ENCODE measurements at places on chromosomes 3 and 15.

DNA sequence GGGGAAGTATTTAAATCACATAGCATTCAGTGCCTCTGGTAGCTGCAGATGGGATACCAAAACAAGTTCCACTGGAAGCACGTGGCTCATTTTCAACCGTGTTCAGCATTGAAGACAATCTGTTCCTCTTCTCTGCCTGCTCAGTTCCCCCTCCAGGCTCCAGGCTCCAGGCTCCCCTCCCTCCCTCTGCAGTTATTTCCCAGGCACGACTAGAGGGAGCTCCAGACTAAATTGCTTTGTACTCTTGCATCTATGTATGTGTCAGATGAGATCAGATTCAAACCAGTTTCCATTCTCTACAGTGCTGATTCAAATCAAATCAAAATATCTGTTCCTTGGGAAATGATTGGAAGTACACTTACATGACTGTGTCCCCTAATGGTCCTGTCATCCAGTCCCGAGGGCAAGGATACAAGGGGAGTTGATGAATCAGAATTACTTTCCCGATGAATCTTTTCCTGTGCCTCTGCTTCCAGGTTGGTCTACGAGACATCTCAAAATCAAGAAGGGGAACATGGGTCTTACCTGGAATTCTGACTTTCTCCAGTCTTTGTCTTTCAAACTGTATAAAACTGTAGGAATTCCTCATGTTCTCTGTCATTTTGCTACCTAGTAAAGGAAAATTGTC is 600.5 kb downstream of the EDEM1 start:
- DNase-seq: peak; percentile 83

DNA sequence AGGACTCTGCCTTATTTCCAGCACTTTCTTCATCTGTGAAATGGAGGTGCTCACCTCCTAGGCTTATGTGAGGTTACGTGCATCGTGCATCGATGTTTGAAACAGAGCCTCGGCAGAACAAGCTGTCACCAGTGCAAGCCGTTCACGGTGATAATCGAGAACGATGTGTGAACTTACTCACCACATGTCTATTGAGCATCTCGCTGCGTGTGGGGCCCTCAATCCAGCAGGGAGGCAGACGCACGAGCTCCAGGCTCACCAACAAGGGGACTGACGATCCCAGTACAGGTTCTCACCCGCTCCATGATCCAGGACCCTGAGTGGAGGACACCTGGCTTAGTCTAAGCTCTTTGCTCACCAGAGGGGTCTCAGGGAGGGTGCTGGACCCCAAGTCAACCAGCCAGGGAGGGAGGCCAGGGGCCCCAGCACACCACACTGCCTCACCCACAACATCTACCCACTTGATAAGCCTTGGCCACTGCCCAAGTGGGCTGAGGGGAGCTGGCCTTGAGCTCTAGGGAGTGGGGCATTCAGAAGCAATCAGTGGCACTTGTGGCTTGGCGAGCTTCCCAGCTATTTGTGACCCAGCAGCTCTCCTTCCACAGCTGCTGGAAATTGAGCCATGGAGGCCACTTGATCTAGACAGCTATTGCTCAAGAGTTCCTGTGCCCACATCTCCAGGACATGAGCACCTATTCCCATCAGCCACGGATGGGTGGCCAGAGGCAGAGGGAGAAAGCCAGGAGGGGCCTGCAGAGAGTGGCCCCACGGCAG is 34.4 kb upstream of the SLC6A1 start:
- DNase-seq: no peak

- peak; percentile 22 for DNase-seq
These were observed 22.8 kb downstream of the EHD4 start for GRCh38 chr15:41949401-41950126.

- DNase-seq: no peak
These were observed 90.6 kb downstream of the LIPC start for GRCh38 chr15:58522391-58522790.

GRCh38 chr3:143307613-143308183 is 188.1 kb downstream of the CHST2 start:
- peak; percentile 51 for DNase-seq

DNA sequence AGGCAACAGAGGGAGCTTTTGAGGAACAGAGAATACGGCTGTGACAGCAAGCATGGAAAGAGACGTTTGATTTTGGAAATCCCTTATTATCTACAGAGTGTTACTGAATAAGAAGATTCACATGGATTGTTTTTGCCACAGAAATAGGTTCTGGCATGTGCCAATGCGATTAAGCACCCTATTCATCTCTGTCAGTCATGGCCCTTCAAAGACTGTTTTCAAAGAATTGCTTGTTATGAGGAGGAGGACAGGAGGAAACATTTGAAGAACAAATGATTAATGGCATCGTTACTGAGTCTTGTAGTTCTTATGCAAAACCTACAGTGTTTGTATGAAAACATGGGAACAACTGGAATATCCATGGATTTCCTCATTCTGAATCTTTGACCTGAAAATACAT is 86.2 kb downstream of the EPHA6 start:
- DNase-seq: no peak
